ENCODE measurements at places on chromosomes 7 and 10. TPM values are rescaled to one million over a fixed set of nuclear protein-coding genes. Genes with fewer than 3 reads are reported as not detected.

The OR2A14 gene
- total RNA-seq: not detected

The MACC1 gene
- total RNA-seq: 0.70 TPM

The BICC1 gene
- total RNA-seq: not detected

The CCL24 gene
- total RNA-seq: not detected

The AFAP1L2 gene
- 3.2 TPM for total RNA-seq

The BBS9 gene
- total RNA-seq: 5.1 TPM

The CAMK2B gene
- total RNA-seq: 0.40 TPM

The CTAGE4 gene
- total RNA-seq: 1.2 TPM

The SLC39A12 gene
- not detected for total RNA-seq

The LRIT1 gene
- total RNA-seq: not detected

The EMX2 gene
- not detected for total RNA-seq

The PIP4K2A gene
- 119 TPM for total RNA-seq

The ITGA8 gene
- total RNA-seq: not detected

The RBM20 gene
- total RNA-seq: 0.42 TPM

The ANXA8 gene
- total RNA-seq: not detected

The SCD gene
- total RNA-seq: 153 TPM

The AKR1C3 gene
- total RNA-seq: not detected

The OR2A5 gene
- not detected for total RNA-seq

The SLC18A3 gene
- total RNA-seq: not detected

The PDK4 gene
- not detected for total RNA-seq

The NME8 gene
- not detected for total RNA-seq

The FAM25C gene
- not detected for total RNA-seq

The GRK5 gene
- 11.4 TPM for total RNA-seq

The CRHR2 gene
- total RNA-seq: not detected

The TMED4 gene
- 82.0 TPM for total RNA-seq

The TUBB8 gene
- total RNA-seq: not detected

The C7orf57 gene
- 2.0 TPM for total RNA-seq

The TMUB1 gene
- 79.7 TPM for total RNA-seq

The MRLN gene
- not detected for total RNA-seq
